Omental fat pad (tissue), 4 donors: ENCODE measurements at places on chromosomes 3 and 15.

DNA sequence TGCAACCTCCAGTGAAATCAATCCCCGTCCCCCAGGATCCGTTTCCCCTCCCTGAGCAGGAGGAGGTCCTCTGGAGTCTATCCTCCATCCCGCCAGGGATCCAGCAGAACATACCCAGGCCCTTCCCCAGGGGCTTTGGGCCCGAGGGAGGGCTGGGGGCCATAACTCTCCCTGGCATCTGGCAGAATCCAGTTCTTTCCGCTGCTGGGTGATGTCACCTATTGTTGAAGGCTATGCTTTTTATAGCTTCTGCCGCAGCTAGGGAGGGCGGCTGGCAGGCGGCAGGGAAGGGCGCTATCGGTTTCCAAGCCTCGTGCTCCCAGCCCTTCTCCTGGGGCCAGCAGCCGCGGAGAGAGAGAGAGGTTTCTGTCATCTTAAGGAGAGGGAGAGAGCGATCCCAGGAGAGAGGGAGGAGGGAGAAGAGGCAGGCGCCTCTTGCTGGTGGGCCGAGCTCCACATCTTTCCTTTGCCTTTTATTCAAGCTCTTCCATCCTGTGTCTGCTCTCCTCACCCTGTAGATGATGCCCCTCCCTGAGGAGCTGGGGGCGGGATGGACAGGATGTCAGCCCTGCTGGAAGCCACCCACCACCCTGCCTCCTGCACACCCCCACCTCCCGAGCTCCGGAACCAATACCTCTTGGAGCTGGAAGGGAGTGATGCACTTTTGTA is 120.1 kb downstream of the ANP32A start:
- DNase-seq = no peak

- DNase-seq = no peak
Measured at GRCh38 chr15:62553911-62554563, 389.0 kb upstream of the C2CD4B start.

DNA sequence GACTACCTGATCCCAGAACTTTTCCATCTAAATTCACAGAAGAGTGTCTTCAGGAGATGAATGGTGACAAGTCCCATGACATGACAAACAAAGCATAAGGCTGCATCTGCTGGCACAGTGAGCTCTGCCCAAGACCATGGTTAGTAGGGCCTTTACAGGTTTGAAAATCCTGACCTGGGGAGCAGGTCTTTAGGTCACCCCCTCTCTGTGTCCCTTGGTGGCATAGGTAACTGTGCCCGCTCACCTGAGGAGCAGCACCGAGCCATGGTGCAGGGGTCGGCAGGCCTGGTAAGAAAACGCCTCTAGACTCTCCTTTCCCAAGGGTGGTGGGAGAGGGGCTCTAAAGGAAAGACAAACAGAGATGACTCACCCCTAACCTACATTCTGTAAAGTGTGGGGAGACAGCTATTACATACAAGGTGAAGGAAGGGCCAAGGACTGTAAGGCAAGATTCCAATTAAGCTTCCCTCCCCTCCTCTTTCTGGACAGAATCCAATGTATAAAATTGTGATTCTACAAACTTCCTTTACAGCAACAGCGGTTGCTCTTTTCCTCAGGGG is 74.0 kb downstream of the SATB1 start:
- no peak for DNase-seq

GRCh38 chr15:80970018-80970657 is 19.5 kb downstream of the MESD start:
- DNase-seq = no peak

- no peak for DNase-seq
Measured at GRCh38 chr15:35437157-35437556, 108.8 kb downstream of the DPH6 start.

DNA sequence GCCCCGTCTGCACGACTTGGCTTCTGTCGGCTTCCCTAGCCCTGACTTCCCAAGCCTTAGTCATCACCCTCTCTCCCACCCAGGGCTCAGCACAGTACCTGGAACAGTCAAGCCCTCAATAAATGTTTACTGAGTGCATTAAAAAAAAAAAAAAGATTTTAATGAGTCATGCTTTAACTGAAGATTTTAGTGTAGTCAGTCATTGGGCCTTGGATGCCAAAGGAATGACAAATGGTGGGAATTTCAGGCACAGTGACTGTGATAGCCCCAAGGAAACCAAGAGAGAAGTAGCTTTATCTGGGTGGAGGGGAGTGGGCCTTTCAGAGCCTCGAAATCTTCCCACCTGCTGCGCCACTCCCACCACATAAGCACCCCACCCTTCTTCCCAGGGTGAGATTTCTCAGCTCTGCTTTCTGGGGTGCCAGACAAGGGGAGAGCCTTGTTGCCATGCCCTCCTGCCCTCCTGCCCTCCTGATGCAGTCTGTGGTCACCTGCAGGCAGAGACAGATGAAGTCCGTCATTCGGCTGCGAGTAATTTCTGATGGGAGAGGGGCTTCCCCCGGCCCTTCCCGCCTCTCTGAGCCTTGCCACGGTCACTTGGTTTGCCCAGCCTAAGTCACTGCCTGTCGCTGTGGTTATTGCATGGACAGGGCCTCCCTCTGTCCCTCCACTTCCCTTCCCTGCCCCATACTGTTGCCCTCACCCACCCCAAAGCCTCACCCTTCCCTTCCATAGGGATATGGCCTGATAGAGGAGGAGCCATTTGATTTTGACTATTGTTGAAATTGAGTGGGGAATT is 41.8 kb downstream of the SMAD3 start:
- no peak for DNase-seq

GRCh38 chr3:65979162-65979561 is 59.6 kb downstream of the MAGI1 start:
- DNase-seq = no peak

GRCh38 chr3:70606018-70606417 is 293.6 kb upstream of the MDFIC2 start:
- no peak for DNase-seq

DNA sequence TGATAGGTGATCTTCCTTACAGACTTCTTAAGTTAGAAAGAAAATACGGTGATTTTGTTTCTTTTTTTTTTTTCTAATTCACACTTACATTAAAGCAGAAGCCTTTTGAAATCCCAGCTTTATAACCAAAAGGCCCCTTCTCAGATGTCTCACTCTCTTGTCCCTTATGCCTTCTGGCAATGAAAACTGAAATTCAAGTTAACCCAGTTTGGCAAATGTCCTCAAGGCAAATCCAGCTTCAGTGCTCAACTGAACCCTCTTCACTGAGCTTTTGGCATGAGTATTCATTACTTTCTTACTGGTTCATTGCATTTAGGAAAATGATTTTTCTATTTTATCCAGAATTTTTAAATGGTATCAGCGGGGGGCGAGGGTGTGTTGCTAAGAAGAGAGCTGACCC is 17.0 kb downstream of the PLCH1 start:
- no peak for DNase-seq

DNA sequence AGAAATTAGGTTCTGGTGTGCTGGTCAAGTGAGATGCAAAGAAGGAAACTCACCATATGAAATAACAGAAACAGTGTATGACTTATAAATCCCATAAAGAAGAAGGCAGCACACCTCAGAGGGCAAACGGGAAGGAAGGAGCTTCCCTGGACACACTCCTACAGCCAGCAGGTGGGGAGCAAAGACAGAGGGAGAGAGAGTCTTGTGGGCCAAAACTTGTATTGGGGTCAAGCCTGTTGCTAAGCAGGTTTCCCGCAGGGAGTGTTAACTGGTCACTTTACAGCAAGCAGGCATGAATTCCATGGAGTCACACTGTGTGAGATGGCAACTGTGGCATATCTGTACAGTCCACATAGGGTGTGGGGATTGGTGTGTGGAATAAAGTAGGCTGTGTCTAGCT is 222.9 kb upstream of the NDN start:
- DNase-seq = no peak

DNA sequence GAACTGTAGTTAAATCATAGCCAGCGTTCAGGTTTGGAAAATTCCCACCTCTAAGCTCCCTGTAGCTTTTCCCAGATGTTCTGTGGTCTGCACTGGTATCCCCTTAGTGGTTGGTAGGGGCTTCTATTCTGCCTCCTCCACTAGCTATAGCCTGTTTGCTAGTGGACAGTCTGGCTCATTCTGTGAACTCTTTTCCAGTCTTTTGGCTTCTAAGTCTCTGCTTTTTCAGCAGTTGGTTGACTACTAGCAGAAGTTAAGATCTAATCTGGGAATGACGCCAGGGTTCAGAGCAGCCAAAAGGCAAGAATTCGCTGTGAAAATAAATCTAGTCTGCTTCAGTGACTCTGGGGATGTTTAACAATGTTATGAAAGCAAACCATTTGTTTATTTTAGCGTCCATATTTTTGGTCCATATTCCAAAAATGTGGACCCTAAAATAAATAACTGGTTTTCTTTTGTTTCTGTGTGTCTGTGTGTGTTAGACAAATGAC is 73.7 kb upstream of the WDR72 start:
- no peak for DNase-seq

- DNase-seq = no peak
Measured at GRCh38 chr3:138902171-138902570, 44.8 kb downstream of the FOXL2 start.
